ENCODE measurements at places on chromosomes 2 and 18. TPM values are rescaled to one million over a fixed set of nuclear protein-coding genes. Genes with fewer than 3 reads are reported as not detected.

Gene RESP18
- not detected for total RNA-seq

Gene DSC2
- total RNA-seq = 42.4 TPM

Gene METTL4
- total RNA-seq = 17.2 TPM

Gene ZAP70
- not detected for total RNA-seq

Gene CRYGC
- total RNA-seq = not detected

Gene PSME4
- total RNA-seq = 53.7 TPM

Gene CRYGD
- not detected for total RNA-seq

Gene FBXO15
- total RNA-seq = 1.5 TPM

Gene NEU4
- 0.37 TPM for total RNA-seq

Gene ZNF521
- total RNA-seq = not detected

- DNase-seq = peak; percentile 62
These were observed 430 bp upstream of the CELF4 start for GRCh38 chr18:37565977-37566478.

GRCh38 chr2:239012936-239013677 lies 165.2 kb downstream of the TWIST2 start:
- DNase-seq = no peak

DNA sequence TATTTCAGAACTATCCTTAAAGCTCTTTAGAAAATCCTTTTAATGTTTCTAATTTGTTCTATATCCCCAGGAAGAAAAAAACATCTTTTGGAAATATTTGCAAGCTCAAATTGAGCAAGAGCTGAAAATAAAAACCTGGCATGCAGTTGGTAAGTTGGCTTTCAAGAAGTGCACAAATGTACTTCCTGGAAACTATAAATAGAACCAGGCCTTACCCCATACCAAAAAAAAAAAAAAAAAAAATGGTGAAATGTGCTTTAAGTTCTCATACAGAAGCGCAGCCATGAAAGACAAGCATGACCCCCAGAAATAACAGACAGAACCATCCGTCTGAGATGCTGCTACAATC lies 178.5 kb downstream of the HDAC4 start:
- DNase-seq = no peak

- DNase-seq = no peak
These were observed 16.2 kb upstream of the DCC start for GRCh38 chr18:52323802-52324201.

GRCh38 chr2:176099728-176100546 lies at the start of gene HOXD12:
Gene HOXD12, plus strand, starts transcription at chr2:176099795. Its CDS starts 7 bp downstream, at chr2:176099802.
- no peak for DNase-seq

DNA sequence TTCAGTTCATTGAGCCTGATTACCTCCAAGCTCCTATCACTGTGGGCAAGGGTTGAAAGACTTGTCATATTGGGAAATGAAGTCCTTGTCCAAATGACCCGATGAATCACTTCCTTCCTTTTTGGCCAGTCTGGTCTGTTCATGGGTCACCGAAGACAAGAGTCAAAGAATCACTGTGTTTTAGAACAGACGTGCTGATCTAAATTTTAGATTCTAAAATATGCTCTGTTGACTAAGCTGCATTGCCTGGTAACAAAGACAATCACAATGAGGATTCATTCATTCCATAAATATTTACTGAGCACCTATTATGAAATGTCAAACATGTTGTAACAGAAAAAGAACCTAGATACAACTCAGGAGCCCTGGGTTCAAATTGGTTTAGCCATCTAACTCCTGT lies 99.4 kb upstream of the RND3 start:
- peak; percentile 21 for DNase-seq

GRCh38 chr18:35502052-35502451 lies 4.3 kb upstream of the INO80C start:
- DNase-seq = no peak

DNA sequence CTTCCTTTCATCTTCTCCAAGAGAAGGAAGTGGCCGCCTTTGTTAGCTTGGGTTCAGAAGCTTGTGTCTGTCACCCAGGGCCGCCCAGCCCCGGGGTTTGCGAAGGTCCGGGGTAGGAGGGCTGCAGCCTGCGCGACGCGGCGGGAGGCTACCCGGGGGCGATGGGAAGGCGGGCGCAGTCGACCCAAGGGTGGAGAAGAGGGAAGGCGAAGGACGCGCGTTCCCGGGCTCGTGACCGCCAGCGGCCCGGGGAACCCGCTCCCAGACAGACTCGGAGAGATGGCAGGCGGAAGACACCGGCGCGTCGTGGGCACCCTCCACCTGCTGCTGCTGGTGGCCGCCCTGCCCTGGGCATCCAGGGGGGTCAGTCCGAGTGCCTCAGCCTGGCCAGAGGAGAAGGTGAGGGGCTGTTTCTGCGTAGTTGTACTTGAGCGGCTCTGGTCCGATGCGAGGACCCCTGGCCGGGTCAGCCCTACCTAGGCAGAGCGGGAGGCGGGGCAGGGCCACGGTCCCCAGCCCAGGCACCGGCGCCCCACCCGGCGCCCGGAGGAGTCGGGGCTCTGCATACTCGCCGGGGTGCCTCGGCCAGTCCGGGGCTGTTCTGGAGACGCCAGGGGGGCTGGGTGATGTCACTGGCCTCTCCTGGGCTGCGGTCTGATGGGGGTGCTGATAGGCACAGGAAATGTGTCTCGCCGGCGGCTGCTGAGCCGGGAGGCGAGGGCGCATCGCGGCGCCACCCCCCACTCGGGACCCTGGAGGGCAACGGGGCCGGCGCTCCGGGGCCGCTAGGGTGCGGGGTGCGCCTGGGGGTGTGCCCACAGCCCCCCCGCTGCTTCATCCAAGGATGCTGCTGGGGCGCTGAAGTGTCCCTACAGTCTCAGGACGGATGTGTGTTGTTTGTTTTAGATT lies at the start of gene QPCT:
Gene QPCT (plus strand): TSS at position 178 of the 909 bp plus-strand sequence. CDS start 102 bp downstream, at position 280.
- peak; percentile 47 for DNase-seq

GRCh38 chr2:238391042-238391689 lies 35.6 kb upstream of the ASB1 start:
- no peak for DNase-seq

GRCh38 chr2:190961918-190962487 lies 52.0 kb downstream of the STAT1 start:
- DNase-seq = no peak

DNA sequence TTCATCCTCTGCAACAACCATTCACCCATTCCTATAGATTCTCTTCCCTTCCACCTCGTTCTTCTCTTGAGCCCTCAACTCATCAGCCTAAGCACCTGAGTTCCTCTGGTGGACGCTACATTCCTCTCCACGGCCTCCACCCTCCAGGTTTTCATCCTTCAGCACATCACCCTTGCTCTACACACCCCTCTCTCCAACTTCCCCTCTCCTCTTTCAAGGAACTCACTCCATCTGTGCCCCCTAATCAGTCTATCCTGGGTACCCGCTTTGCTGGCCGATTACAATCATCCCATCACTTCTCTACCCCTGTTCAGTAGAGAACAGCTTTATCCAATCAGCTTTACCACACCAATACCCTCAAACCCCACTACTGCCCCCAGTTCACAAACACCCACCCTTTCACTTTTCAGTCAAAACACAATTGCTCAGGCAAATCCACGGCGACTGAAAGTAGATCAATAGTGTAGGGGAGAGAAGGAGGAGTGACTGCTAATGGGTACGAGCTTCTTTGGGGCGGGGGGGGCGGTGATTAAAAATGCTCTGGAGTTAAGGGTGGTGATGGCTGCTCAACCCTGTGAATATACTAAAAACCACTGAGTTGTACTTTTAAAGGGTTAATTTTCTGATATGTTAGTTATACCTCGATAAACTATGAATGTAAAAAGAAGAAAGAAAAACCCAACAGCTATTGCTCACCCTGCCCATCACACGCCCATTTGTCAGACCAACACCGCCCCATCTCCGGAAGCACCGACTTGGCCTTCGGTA lies 857 bp downstream of the DYM start:
- no peak for DNase-seq

- DNase-seq = no peak
These were observed 21.7 kb downstream of the C18orf63 start for GRCh38 chr18:74337155-74337911.

GRCh38 chr2:236597629-236598028 lies 28.0 kb downstream of the ACKR3 start:
- DNase-seq = no peak

DNA sequence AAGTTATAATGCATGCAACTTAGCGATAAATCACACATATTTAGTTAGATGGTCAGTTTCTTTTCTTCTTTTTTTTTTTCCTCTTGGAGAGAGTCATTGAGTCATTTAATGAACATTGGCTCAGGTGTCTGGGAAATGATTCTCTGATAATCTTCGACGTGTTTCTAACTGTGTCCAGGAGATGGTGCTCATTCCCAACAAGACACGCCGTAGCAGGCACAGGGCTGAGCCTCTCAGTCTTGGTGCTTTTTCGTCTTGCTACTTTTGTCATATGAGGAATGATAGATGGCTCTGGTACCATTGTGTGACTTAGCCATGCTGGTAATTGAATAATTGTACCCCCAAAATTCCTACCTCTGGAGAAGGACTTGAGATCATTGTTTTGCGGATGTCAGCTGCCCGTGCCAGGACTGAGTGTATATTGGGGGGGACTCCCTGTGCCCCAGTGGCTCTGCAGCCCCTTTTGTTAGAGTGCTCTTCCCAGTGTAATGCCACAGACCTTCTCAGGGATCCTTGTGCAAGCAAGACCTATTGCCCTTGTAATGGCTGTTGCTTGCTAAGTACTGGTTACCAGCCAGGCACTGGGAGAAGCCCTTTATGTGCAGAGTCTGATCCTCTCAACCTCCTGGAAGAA lies 107.6 kb upstream of the CYRIA start:
- peak; percentile 48 for DNase-seq

DNA sequence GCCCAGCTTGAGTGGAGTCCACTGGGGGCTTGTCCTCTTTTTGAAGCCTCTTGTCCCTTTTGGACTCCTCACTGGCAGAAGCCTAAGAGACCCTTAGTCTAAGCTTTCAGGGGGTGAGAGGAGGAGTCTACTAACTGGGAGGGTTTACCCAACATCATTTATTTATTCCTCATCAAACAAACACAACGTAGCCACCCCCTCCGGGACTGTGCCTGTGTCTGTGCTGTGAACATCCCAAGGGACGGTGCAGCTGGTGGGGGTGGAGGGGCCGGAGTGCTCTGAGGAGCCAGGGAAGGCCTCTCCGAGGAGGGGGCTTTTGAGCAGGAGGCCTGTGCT lies 42.7 kb upstream of the TAF1B start:
- DNase-seq = no peak

- no peak for DNase-seq
These were observed 86.5 kb upstream of the ACKR3 start for GRCh38 chr2:236483102-236483501.

- DNase-seq = no peak
These were observed 339.8 kb downstream of the DYSF start for GRCh38 chr2:71792926-71793761.

GRCh38 chr2:86297382-86298147 lies 39.9 kb downstream of the REEP1 start:
- no peak for DNase-seq

DNA sequence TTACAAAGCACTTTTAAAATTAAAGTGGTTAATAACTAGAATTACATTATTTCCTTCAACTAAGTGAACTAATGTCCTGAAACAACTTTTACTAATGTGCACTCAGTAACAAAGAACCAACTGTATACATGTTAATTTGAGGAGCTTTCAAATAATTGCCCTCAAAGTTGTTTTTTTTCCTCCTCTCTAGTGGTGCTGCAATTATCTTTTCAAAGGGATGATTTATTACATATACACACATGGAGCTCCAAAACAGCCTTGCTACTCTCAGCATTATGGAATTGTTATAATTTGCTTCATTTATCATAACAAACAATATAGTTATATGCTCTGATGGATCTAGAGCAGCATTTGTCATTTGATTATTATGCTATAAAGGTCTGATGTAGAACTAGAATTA lies 246.3 kb upstream of the RASGRP3 start:
- no peak for DNase-seq

- DNase-seq = no peak
These were observed 39.9 kb downstream of the PLEKHB2 start for GRCh38 chr2:131145040-131145439.

- no peak for DNase-seq
These were observed 195.2 kb downstream of the FBXO15 start for GRCh38 chr18:73952296-73952946.

DNA sequence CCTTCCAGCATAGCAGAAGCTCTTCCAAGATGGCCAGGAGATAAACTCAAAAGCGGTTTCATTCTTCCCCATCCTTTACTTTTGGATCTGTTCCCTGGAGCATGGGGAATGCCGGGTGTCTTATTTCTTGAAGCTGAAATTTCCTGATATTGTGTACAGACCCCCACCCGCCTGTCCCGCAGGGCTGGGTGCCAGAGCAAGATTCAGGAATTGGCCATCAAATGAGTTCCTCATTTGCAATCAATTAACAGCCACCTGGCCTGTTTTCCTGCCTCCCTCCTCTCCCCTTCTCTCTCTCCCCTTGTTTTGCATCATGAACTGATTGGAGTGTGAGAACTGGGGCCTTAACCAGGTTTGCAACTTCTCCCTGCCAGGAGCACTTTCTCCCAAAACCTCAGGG lies 202.1 kb downstream of the SH3RF3 start:
- no peak for DNase-seq

GRCh38 chr2:9199716-9200632 lies 6.6 kb upstream of the ASAP2 start:
- DNase-seq = no peak

DNA sequence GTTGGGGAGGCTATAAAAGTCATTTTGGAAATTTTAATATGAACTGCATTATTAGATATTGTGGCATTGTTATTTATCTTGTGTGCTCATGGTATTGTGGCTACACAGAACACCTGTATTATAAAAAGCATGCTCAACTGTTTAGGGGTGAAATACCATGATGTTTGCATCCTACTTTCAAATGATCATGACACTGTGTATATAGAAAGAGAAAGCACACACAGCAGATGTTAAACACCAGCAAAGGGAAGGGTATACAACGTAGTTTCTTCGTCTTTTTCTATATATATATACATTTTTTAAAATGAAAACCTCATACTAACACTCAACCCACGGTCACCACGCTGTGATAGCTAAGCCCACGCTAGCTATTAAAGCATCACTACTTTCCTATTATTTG lies 27.1 kb downstream of the STARD7 start:
- no peak for DNase-seq

Data from Calu3 (cell line).